Activated naive CD8-positive, alpha-beta T cell treated with anti-CD3 and anti-CD28 coated beads, Interleukin-2, amount 50 U/mL, for 24 hours (primary cell): ENCODE measurements at places on chromosomes 13 and 19.
A peak's percentile ranks its signal among the peaks of the same experiment; 100 is the strongest.

DNA sequence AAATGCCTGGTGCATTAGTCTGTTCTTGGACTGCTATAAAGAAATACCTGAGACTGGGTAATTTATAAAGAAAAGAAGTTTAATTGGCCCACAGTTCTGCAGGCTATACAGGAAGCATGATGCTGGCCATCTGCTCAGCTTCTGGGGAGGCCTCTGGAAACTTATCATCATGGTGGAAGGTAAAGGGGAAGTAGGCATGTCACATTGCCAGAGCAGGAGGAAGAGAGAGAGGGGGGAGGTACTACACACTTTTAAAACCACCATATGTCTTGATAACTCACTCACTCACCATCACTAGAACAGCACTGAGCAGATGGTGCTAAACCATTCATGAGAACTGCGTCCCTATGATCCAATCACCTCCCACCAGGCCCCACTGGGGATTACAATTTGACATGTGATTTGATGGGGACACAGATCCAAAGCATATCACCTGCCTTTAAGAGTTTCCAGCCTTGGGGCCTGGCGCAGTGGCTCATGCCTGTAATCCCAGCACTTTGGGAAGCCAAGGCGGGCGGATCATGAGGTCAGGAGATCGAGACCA, 219.0 kb downstream of the KATNAL1 start:
- H3K36me3 ChIP-seq: no peaks in the 10 kb centered on the region
- no peak overlapping the region for H3K4me3 ChIP-seq
- H3K4me1 ChIP-seq: no peaks in the 10 kb centered on the region
- no peak overlapping the region for H3K27ac ChIP-seq
- DNase-seq: no peak

GRCh38 chr13:103961129-103961528, 894.9 kb upstream of the SLC10A2 start:
- no peaks in the 10 kb centered on the region for H3K27me3 ChIP-seq
- H3K27ac ChIP-seq: no peak overlapping the region
- no peak overlapping the region for H3K4me3 ChIP-seq
- no peaks in the 10 kb centered on the region for H3K4me1 ChIP-seq

DNA sequence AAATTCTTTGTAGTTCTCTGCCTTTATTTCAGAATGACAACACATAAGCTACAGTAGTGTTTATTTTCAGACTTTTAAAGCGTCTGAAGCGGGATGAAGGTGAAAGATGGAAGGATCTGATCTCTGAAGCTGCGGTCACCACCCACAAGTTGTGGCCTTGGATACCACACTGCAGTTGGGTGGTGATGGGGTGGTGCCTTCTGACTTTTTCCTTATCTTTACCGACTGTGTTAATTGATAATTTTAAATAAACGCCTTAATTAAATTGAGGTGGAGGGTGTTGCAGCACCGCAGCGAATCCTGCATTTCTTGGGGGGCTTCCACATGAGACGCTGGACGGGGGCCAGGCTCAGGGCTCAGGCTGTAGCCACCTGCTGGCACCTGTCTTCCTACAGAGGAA, 1.3 kb downstream of the TFDP1 start:
- H3K36me3 ChIP-seq: peaks cover 39% of the 10 kb centered on the region
- DNase-seq: no peak
- no peaks in the 10 kb centered on the region for H3K27me3 ChIP-seq
- peak overlapping the region; percentile 90 for H3K27ac ChIP-seq
- H3K4me3 ChIP-seq: peak overlapping the region; percentile 87

DNA sequence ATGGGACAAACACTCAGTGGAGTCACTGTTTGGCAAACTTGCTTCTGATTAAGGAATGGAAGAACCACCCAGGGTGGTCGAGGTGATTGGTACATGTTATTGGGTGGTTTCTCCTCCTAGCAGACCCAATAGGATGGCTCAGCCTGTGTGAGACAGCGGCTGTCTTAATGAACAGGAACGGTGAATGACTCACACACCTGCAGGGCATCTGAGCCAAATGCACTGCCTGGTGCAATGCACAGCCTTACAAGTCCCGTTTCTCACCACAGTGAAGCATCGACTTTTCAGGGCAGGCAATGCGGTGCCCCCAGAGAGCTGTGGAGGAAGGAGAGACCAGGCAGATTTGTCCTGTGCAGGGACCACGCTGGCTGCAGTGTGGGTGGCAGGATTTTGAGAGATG, 238.5 kb downstream of the FGF9 start:
- H3K4me3 ChIP-seq: no peak overlapping the region
- no peak overlapping the region for H3K27ac ChIP-seq
- no peaks in the 10 kb centered on the region for H3K27me3 ChIP-seq
- no peak for DNase-seq
- H3K36me3 ChIP-seq: no peaks in the 10 kb centered on the region

GRCh38 chr19:658059-658839, 4.8 kb downstream of the RNF126 start:
- peaks cover 53% of the 10 kb centered on the region for H3K4me1 ChIP-seq
- no peak overlapping the region for H3K4me3 ChIP-seq
- no peak overlapping the region for H3K27ac ChIP-seq
- DNase-seq: no peak

DNA sequence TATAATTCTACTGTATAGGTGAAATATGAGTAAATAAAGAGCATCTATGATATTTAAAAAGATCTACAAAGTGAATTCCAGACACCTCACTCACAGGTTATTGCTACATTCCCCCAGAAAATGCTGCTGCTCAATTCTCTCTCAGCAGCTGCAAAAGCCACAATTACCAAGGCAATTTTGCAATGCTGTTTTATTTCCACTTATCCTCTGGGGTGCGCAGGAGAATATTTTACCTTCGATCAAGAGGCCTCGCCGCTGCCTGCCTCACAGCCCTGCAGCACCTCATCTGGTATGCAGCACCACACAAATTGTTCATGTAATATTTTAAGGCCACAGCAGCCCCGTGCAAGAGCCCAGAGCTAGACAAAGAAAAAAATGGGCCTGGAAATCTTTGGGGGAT, 333.2 kb downstream of the DNAJC15 start:
- no peaks in the 10 kb centered on the region for H3K27me3 ChIP-seq
- H3K36me3 ChIP-seq: no peaks in the 10 kb centered on the region
- H3K4me3 ChIP-seq: no peak overlapping the region
- peaks cover 2% of the 10 kb centered on the region for H3K4me1 ChIP-seq
- no peak overlapping the region for H3K27ac ChIP-seq
- no peak for DNase-seq

DNA sequence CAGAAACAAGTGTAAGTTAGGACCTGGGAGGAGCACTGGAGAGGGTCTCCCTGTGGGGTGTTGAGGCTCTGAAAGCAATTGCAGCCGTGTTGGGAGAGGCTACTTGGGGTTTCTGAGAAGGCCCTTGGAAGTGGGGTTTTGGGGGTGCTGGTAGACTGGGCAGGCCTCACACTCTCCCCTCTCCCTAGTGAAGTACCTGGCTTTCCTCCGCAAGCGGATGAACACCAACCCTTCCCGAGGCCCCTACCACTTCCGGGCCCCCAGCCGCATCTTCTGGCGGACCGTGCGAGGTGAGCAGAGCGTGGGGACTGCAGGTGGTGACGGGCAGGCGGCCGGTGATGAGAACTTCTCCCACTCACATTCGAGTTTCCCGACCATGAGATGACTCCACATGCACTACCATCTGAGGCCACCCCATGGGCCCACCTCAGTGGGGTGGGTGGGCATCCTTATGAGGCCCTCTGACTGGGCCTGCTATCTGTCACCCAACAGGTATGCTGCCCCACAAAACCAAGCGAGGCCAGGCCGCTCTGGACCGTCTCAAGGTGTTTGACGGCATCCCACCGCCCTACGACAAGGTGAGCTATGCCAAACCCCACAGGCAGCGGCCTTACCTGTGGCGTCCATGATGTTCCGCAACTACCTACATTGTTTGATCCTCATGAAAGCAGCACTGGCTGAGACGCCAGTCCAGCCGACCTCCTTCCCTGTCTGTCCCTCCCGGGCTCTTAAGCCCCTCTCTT, 3.0 kb downstream of the RPL13A start:
- H3K36me3 ChIP-seq: peaks cover 68% of the 10 kb centered on the region
- H3K4me3 ChIP-seq: peak overlapping the region; percentile 99
- peaks cover 58% of the 10 kb centered on the region for H3K4me1 ChIP-seq

GRCh38 chr13:44280456-44280855, 93.2 kb upstream of the SERP2 start:
- no peak for DNase-seq
- peaks cover 9% of the 10 kb centered on the region for H3K27me3 ChIP-seq
- H3K4me3 ChIP-seq: no peak overlapping the region
- peaks cover 26% of the 10 kb centered on the region for H3K4me1 ChIP-seq

- no peaks in the 10 kb centered on the region for H3K4me1 ChIP-seq
- no peak overlapping the region for H3K4me3 ChIP-seq
- no peak for DNase-seq
- no peak overlapping the region for H3K27ac ChIP-seq
Observed at GRCh38 chr13:51348069-51348967, 8.8 kb downstream of the SERPINE3 start.

DNA sequence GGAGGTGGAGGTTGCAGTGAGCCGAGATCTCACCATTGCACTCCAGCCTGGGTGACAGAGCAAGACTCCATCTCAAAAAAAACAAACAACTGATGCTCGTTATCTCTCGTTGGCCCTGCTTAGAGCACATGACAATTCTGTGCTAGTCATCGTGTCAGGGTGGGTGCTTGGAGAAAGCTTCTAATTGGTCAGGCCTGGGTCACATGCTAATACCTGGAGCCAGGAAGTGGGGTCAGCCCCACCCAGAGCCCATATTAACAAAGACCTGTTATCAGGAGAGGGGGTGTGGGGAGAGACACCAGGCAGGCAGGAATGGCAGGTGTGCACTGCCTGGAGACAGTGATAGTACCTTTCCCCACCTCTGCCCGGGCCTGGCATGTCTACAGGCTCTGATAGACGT, 84.9 kb downstream of the DPF1 start:
- no peak for DNase-seq
- no peak overlapping the region for H3K4me3 ChIP-seq
- H3K4me1 ChIP-seq: peaks cover 6% of the 10 kb centered on the region
- H3K36me3 ChIP-seq: peaks cover 3% of the 10 kb centered on the region
- no peaks in the 10 kb centered on the region for H3K27me3 ChIP-seq

- peak within 1 kb of the TSS; percentile 84 for H3K4me3 ChIP-seq
- H3K27me3 ChIP-seq: peaks cover 9% of the 10 kb centered on the region
- H3K4me1 ChIP-seq: peaks cover 14% of the 10 kb centered on the region
- DNase-seq: peak; percentile 76
- H3K36me3 ChIP-seq: peaks cover 7% of the 10 kb centered on the region
Observed at GRCh38 chr19:12052497-12053169, at the start of gene ZNF878. ZNF878 (minus strand) TSS chr19:12052961; CDS start chr19:12052801, 160 bp downstream.

- no peak overlapping the region for H3K27ac ChIP-seq
- H3K4me3 ChIP-seq: no peak overlapping the region
- H3K27me3 ChIP-seq: peaks cover 8% of the 10 kb centered on the region
Observed at GRCh38 chr13:46520166-46520565, 32.8 kb upstream of the LRCH1 start.

DNA sequence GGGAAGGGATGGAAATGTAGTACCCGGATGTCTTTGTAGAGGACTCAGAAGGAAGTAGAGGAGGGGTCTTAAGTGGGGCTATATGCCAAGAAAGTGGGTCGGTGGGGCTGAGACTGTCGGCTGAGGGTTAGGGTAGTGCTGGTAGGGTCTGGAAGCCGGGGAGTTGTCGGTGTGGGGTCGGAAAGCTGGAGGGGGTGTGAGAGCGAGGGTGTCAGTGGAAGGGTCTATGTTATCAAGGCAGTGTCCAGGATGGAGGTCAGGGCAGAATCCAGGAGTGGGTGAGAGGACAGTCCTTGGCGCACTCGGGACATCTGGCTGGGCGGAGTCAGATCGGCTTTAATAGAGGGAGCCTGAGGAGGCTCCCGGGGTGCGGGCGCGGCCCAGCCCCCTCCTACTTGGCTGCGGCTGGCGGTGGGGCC, 1.7 kb downstream of the HSPB6 start:
- peaks cover 12% of the 10 kb centered on the region for H3K27me3 ChIP-seq
- H3K27ac ChIP-seq: no peak overlapping the region
- H3K4me1 ChIP-seq: peaks cover 34% of the 10 kb centered on the region
- DNase-seq: no peak
- H3K4me3 ChIP-seq: no peak overlapping the region

- H3K27ac ChIP-seq: no peak overlapping the region
- no peak for DNase-seq
- no peak overlapping the region for H3K4me3 ChIP-seq
- H3K36me3 ChIP-seq: no peaks in the 10 kb centered on the region
- H3K4me1 ChIP-seq: no peaks in the 10 kb centered on the region
Observed at GRCh38 chr19:4291184-4291732, 10.9 kb downstream of the TMIGD2 start.

DNA sequence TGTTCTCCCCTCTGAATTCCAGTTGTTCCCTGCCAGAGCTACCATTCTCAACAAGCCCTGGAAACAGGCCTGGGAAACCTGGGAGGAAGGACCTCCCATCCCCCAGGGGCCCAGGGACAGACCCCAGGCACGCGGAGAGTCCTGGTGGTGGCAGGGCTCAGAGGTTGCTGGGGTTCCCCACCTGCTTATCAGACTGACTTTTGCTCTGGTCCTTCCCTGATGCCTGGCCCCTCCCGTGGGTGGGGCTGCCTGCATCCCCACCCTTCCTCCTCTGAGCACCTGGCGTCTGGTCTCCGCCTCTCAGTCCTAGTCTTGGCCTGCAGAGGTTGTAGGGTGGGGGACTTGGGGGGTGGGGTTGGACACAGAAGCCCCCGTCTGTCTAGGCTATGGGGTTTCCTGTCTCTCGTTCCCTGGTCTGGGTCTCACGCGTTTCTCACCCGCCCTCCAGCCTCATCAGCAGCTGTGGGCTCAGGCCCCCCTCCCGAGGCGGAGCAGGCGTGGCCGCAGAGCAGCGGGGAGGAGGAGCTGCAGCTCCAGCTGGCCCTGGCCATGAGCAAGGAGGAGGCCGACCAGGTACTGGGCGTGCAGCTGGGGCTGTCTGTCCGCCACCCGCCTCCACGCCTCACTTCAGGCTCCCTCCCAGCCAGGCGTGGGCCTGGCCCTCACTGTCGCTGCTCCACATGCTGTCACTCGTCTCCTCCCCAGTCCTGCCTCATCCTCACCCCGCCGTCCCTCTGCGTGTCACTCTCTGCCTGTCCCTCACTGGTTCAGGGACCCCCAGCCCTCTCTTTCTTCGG, 13.6 kb downstream of the EPN1 start:
- H3K4me3 ChIP-seq: no peak overlapping the region
- no peak overlapping the region for H3K27ac ChIP-seq
- H3K27me3 ChIP-seq: no peaks in the 10 kb centered on the region
- H3K36me3 ChIP-seq: peaks cover 19% of the 10 kb centered on the region
- DNase-seq: no peak
- H3K4me1 ChIP-seq: peaks cover 4% of the 10 kb centered on the region

- DNase-seq: no peak
- H3K27ac ChIP-seq: no peak overlapping the region
- no peaks in the 10 kb centered on the region for H3K36me3 ChIP-seq
- no peaks in the 10 kb centered on the region for H3K4me1 ChIP-seq
Observed at GRCh38 chr13:23642110-23642509, 71.9 kb downstream of the TNFRSF19 start.

DNA sequence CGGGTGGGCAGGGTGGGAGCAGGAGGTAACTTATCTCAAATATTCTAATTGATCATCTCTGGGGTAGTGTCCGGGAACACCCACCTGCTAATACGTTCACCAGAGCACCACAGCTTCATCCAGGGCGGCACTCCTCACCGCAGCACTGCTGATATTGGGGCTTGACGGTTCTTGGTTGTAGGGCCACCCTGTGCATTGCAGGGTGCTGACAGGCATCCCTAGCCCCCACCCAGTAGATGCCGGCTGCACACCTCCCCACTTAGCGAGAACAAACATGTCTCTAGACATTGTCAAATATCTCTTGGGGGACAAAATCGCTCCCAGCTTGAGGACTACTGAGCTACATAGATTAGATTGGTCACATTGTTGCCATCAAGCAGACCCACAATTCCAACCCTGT, 73.9 kb upstream of the WASF3 start:
- no peak overlapping the region for H3K27ac ChIP-seq
- H3K36me3 ChIP-seq: no peaks in the 10 kb centered on the region
- H3K4me1 ChIP-seq: peaks cover 10% of the 10 kb centered on the region

- no peak overlapping the region for H3K27ac ChIP-seq
- no peaks in the 10 kb centered on the region for H3K36me3 ChIP-seq
- H3K4me1 ChIP-seq: peaks cover 21% of the 10 kb centered on the region
- no peaks in the 10 kb centered on the region for H3K27me3 ChIP-seq
Observed at GRCh38 chr13:114135731-114136171, 3.3 kb upstream of the RASA3 start.
